NCI-H187 (cell line): ENCODE measurements at places on chromosomes 13 and 19.

GRCh38 chr19:40617961-40618360, 16.8 kb downstream of the LTBP4 start:
- DNase-seq = no peak

DNA sequence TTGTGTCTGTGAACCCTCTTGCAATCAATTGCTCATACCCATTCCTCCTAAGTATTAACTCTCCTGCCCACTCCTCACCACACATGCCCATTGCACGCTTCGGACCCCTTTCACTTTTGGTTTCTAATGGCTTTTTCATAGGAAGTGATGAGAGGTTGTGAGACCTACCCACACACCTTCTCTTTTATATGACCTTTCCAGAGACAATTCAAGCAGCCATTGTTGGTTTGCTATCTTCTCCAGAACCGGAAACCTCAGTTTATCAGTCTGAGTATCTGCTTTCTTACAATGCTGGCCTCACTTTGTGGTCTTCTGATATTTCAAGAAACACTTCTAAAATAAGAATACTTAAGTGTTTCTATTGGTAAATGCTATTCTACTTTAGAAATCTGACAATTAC, 1550.8 kb upstream of the SLC10A2 start:
- no peak for DNase-seq

DNA sequence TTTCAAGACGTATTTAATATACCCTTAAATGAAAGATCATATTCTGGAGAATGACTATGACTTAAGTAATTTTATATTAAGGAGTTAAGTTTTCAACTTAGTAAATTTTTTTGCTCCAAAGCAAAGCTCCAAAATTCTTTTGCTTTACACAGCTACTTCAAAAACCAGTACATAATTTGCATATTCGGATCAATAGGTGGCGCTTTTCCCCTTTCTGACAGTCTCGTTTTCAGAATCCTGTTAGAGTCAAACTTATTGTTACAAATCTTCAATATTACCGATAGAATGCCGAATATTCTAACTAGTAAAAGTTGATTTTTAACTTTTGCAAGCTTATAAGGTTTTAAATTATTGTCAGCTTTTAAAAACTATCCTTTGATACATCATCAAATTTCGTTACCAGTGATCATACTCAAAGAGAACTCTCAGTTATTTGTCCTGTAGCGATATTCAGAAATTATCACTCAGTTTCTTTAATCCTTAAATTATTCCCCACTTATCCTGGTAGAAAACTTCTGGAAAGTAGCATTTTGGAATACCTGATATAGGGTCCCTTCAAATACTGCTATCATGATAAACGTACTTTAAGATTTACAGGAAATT, 852.7 kb upstream of the KLHL1 start:
- no peak for DNase-seq

DNA sequence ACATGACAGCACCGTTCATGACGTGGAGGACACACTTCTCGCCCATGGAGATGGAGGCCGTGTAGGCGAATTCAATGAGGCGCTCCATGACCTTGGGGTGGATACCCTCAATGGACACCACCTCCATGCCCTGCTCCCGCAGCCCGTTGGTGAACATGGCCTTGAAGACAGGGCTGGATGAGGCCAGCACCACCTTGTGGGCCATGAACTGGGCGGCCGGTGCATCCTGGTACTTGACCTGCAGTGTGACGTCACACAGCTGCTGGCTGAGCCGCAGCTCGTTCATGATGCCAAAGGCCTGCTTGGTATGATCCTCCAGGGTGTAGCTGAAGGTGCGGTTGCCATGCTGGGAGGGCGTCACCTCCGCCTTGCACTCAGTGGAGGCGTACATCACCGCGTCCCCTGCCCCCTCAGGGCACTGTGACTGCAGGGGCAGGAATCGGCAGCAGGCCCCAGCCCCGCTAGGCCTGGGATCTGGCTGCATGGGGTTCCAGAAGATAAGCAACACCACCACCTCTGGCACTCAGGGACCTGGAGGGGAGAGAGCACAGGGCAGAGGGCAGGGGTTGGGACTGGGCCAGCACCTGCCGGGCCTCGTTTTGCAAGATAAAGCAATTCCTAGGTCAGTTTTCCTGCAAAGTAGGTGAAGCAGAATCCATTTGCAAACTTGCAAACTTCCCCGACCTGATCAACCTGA, 3.5 kb downstream of the KEAP1 start:
- DNase-seq = no peak

DNA sequence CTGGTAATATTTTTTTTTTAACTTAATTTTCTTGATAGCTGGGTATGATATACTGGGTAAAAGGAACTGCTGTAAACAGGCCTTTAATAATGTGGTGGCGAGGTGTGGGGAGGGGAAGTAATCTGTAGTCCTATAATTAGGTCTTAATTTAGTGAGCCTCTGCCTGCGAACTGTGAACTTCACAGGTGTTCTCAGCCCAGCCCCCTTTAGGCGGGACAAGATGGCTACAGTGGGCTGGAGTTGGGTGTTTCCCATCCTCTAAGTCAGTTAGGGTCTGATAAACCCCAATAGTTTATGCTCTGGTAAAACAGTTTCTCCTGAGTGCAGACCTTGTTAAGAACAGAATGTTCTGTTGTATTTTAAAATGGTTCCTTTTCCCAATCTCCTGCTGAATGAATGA, 97.6 kb upstream of the SERP2 start:
- DNase-seq = no peak

GRCh38 chr13:106139377-106139776, 396.1 kb downstream of the EFNB2 start:
- no peak for DNase-seq

DNA sequence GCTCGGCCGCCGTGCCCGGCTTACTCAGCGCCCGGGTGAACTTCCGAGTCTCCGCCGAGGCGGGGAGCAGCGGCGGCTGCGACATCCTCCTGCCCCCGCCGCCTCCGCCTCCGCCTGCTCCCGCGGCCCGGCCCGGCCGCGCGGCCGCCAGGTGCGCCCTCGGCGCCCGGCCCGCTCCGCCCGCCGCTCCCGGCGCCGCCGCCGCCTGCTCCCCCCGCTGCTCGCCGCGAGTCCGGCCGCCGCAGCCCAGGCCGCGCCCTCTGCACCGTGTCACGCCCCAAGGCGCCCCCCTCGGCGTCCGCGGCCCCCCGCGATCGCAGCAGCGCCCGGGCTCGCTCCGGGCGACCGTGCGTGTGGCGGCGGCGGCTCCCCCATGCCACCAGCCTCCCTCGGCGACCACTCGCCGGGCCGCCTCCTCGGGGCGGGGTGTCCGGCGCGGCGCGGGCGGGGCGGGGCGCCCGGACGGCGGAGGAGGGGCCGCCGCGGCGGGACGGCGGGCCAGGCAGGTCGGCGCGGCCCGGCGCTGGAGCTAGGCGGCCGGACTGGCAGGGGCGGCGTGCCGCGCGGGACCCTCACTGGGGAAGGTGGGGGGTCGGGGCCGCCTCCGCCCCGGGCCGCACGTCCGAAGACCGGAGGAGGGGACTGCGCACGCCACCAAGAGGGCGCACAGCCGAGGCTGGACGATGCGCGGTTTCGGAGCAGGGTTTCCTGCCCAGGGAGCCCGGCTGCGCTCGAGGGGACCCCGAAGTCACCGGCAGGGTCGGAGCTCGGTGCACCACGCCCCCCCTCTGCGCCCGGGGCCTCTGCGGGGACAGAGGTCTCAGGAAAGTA, 108.6 kb upstream of the DOCK9 start:
- DNase-seq = peak; percentile 54

DNA sequence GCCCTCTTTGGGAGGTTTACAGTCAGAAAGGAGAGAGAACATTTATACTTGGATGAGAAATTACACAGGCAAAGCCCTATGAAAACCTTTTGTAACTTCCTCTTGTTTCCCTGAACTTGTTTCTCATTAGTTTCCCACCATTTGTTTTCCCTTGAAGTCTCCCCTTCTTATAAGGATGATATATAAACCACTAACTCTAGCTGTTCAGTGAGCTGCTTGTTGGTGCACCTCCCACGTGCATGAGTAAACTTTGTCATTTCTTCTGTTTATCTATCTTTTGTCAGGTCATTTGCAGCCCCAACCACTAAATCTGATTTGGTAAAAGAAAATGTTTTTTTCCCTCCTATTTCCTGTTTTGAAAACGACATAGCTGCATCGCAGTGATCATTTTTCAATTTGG, 919.9 kb downstream of the SLITRK1 start:
- DNase-seq = no peak

DNA sequence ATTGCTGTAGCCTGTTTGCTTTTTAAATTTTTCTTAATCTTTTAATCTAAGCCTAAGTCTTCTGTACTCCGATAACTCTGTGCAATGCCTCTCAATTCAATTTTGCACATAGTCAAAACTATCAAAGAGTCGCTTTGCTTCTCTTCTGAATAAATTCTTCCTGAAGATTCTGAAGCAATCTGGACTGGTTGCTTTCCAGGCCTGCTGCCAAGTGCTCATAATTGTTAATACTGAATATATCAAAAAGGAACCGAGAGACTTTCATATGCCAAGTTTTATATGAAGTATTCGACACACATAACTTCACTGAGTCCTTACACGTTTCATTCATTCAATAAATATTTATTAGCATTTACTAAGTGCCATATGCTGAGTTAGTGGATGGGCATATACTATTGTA, 91.3 kb downstream of the EDNRB start:
- DNase-seq = no peak

GRCh38 chr13:39038569-39039030, 344 bp downstream of the NHLRC3 start:
- no peak for DNase-seq
